GM10248 (cell line): ENCODE measurements at places on chromosomes 1 and 21.

DNA sequence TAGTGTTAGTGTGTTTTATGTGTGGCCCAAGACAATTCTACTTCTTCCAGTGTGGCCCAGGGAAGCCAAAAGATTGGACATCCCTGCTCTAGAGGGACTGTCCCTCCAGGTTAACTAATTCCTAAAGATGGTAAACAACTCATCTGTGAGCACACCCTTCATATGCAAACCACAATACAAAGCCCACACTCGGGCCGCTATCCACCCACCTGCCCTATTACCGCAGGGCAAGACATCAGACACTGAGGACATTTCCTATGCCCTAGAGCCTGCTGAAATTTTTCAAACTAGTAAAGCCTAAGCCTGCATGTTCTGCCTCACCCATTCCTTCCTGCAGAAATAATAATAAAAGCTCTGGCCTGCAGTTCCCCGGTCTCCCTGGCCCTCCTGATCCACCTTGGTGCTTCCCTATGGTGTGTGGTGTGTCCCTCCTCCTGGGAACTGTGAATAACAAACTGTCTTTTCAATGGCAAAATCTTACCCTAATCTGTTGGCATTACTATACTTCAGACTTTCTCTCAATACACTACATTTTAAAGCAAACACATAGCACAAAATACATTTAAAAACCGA is 39.3 kb upstream of the NTPCR start:
- DNase-seq = no peak

DNA sequence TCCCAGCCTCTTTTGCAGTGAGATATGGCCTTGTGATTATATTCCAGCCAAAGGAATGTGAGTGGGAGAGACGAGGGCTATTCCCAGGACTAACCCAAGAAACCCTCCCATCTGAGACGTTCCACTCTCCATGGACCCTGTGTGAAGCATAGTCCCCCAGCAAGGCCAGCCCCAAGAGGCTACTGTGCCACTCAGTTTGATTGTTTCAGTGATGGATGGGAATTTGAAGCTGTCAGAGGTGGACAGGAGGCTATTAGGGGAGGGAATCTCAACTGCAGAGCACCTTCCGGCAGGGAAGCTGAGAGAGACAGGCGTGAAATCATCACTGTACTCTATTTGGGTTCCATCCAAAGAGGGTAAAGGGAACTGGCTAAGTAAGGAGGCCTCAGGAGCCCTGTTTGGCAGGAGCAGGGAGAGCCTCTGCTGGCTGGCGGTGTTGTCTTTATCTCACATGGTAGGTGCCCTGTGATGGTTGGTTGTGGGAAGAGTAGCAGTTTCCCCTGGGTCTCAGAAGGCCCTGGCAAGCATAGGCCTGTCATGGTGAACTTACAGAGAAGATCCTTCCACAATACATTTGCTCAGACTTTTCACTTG is 3.4 kb upstream of the TEX35 start:
- no peak for DNase-seq

GRCh38 chr1:7885513-7886404 is 32.9 kb upstream of the UTS2 start:
- DNase-seq = no peak

DNA sequence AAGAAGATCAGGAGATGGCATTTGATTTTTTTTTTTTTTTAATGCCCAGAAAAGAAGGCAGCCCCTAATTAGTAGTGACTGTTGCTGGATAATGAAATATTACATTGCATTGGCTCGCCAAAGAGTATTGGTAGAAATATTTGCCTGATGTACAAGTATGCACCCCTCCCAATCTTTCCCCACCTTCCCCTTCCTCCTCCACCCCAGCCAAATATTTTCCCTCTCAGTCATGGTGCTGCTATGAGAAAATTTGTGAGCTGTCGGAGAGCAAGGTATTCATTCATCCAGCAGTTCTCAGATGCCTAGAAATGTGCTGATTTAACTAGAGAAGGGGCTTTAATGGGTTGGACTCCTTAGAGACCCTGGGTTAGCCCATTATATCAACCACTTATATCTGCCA is 50.5 kb upstream of the IKBKE start:
- no peak for DNase-seq

- DNase-seq = no peak
Measured at GRCh38 chr1:60622486-60622885, 459.9 kb upstream of the NFIA start.

- peak; percentile 26 for DNase-seq
Measured at GRCh38 chr1:56477164-56478111, 101.9 kb downstream of the PLPP3 start.

- no peak for DNase-seq
Measured at GRCh38 chr1:147723691-147724323, 36.6 kb downstream of the GJA5 start.

DNA sequence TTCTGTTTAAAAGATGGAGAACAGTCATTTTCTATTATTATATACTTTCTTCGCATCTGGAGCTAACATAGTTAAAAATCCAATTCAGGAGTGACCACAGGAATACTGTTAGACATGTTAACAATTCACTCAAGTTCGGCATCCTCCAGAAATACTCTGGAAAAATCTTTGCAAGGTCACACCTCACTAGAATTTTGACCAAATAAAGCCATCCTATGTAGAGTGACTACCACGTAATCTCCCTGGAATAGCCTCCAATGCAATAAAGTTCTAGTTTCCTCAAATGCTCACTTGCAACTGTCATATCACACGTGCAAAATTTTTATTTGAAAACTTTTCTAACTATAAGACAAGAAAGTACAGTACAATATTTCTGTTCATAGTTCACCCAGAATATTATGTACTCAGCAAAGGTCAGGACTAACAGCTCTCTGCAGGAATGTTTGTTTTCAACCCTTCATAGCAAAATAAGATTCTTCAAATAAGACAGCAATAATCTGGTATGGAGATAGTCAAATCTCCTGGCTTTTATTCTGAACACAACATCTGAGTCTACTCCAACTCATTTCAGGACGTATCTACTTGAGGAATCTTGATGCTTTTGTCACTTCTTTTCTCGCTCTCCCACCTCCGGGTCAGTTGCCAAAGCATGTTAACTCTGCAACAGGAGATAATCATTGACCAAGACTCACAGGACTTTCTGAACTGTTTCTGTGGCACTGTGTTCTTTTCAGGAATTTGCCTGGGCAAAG is 82.6 kb downstream of the GDAP2 start:
- DNase-seq = no peak

DNA sequence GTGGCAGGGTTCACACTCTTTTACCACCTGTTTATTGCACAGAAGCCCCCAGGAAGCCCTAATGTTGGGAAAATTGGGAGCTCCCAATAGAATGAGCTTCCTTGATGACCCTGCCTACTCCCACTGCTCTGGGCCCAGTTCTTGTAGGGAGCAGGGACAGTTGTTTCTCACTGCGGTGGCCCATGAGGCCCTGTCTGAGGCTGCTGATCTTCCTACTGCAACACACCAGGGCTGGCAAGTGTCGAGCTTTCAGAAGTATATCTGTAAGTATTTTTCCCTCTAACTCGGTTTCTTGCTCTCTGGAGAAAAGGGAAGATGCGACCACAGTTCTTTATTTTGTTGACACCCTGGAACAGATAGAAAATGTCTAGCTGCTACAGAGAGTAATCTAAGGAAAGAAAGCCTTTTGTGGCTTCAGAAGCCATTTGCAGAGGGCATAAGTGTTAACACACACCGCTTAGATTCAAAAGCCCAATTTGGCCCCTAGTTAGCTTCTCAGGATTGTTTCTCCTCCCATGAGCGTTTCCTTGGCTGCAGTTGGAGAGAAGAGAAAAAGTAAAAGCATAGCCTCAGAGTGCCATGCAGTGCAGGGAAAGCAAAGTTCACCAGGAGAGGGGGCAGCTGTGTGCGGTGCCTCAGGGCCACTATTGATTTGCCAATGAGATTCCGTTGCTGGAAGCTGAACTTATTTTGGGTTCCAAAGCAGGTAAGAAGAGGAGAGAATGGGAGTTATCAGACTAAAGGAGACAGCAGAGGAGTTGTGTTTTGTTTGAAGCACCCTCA is 102.6 kb downstream of the SELENOF start:
- DNase-seq = no peak

DNA sequence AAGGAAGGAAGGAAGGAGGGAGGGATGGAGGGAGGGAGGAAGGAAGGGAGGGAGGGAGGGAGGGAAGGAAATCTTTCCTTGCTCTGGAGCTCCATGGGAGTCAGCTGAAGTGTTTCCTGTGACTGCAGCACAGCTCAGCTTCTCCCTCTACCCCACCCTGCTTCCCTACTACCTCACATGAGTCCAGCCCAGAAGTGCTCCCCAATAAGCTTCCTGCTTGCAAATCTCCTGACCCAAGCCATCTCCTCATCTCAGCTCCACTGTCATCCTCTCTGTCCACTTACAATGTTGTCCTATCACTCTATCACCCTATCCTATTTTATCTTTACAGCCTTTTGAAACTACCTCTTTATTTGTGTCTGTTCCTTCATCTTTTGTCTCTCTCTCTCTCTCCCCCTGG is 52.9 kb upstream of the SSBP3 start:
- no peak for DNase-seq

- DNase-seq = no peak
Measured at GRCh38 chr1:30600706-30601105, 122.7 kb downstream of the MATN1 start.

GRCh38 chr1:27464926-27465647 is 24.9 kb downstream of the WASF2 start:
- no peak for DNase-seq

DNA sequence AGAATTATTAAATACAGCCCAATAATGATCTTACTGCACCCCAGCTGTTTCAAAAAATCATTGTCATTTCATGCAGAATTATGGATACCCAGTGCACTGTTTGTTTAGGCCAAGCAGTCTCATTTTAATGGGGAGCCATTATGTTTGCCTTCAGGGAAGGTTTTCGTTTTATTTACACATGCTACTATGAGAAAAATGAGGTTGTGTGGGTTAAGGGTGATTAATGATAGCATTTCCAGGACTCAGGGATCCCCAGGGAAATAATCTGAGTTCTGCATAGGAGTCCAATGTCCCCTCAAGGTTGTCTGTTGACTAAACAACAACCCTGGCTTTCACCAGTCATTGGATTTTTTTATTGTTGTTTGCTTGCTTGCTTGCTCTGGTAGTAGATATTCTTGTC is 71.0 kb upstream of the ZP4 start:
- no peak for DNase-seq

DNA sequence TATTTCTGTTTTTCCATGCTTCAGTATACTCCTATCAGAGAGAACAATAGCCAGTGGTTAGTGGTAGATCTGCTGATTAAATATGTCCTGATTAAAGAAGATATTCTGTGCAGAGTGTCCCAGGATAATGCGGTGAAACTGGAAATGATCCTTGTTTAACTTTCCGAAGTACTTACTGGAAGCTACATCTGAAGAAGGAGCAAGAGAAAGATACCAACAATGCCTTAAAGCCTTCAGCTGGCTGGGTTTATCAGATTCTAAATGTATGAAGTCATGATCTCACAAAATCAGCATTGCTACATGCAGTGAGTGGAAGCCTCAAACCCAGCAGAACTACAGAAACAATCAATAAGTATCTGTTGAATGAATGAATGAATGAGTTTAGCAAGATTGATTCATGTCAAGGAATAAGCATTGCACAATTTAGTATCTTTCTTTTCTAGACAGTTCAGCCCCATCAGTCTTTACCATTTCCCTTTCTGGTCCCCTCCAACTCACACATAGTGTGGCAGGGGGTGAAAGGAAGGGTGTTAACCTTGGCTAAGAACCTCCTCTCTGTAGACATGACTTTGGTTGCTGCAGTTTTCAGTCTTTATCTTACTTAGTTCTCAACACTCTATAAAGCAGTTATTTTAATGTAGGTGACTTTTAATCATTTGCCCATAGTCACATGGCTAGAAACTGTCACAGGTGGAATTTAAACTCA is 24.7 kb upstream of the DNASE2B start:
- no peak for DNase-seq

DNA sequence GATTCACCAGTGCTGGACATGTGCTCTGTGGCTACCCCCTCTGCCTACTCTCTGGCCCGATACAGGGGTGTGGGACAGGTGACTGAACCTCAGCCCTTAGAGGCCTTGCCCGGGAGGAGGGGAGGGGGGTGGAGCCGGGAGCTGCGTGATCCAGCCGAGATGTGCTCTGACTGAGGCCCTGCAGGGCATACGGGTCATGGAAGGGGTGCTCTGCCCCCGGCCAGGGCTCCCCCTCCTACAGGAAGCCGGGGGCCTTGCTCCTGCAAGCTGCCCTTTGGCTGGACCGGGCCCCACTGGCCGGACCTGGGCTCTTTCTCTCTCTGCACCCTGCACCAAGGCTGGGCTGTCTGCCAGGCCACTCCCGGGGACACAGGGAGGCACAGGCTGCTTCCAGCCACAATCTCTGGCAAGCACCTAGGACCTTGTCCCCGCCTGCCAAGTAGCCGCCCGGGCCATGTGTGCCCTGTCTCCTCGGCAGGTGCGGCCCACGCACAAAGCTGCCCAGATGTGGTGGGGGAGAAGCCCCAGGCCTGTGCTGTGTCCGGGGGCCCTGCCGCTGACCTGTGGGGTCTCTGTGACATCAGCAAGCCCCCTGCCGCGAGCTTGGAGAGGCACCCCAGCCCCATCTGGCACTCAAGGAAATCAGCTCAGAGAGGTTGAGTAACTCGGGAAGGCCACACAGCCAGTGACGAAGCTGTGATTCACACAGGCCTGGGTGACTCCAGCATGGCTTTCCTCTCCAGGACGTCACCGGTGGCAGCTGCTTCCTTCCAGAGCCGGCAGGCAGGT is 1.5 kb downstream of the SCNN1D start:
- DNase-seq = no peak

GRCh38 chr1:165235777-165236291 is 120.7 kb downstream of the LMX1A start:
- peak; percentile 12 for DNase-seq

GRCh38 chr1:109296782-109297181 is 10.0 kb downstream of the MYBPHL start:
- no peak for DNase-seq

DNA sequence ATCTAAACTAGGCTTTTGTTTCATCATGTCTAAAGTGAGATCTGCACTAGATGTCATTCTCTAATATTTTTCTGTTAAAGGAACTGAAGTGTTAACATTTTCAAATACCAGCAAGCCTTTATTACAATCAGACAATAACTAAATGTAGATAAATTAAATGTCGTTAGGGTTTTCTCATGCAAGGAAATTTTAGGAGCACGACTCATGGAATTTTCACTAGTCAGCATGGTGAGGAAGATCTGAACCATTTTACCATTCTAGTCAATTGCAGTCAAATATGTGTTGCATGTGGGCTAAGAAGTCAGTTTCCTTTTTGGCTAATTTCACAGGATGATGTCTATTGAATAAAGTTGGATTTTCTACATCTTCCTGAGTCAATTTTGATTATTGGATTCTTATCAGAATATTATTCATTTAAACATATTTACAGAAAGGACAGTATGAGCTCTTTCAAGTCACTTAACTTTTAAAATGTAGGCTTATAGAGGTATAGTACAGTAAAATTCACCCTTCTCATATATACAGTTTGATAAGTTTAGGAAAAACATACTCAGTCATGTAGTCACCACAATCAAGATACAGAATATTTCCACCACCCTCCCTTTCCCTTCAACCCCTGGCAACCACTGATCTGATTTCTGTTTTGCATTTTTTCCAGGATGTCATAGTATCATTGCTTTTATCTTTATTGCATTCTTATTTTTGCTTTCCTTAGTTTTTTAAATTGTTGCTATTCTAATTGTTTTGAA is 9.2 kb downstream of the GCSAML start:
- DNase-seq = no peak
